GM10248 (cell line): ENCODE measurements at places on chromosomes 7 and 10.

DNA sequence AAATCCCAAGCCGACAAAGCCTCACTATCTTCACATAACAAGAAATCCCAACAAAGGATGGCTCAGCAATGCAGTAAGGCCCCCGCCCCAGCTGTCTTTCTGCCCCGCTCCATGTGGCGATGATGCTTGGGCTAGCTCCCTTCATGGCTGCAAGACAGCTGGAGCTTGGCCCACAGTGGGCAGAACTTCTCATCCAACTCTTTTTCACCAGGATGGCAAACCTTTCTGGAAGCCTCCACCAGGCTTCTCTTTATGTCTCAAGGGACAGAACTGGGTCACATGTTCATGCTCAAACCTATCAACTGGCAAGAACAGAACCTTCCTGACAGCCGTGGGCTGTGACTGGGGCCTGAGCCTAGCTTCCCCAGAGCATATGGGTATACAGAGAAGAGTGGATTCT, 260.5 kb upstream of the MKLN1 start:
- no peak for DNase-seq

DNA sequence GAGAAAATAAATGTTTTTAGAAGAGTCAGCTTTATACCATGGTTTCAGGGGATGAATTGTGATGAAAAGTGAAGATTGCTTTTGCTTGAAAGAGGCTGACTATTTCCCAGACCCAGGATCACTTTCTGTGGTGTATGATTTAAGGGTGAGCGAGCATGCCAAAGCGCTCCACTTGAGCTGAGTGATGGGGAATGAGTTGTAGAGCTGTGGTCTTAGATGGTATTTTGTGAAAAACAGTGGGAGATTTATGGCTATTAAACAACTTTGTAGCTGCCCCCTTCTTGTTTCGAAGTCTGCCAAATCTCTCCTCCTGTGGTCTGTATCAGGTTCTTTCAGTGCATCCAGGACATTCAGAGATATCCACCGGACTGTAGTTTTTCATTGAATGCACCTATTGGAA, 888.2 kb downstream of the LRMDA start:
- DNase-seq, result no peak

DNA sequence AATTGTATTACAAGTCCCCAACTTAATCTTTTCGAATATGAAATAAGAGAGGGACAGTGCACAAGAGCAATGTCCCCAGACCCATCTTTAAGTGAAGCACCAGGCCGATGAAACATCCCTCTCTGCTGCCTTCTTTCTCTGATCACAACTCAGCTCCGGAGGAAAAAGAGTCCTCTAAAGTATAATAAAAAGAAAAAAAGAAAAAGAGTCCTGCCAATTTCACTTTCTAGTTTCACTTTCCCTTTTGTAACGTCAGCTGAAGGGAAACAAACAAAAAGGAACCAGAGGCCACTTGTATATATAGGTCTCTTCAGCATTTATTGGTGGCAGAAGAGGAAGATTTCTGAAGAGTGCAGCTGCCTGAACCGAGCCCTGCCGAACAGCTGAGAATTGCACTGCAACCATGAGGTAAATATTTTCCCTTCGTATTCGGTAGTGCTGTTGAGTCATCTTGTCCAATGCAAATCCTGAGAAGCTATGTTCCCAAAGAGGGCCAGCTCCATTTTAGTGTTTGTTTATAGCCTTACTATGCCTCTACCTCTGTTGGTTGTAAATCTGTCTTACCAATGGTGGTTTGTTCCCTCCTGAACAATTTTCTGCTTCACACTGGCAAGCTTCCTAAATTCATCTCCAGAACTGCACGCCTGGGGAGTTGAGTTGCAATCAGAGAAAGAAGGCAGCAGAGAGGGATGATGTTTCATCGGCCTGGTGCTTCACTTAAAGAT, at the start of gene IFIT2:
Gene IFIT2, plus strand, starts transcription at position 326 of the 725 bp plus-strand sequence. Its CDS starts 78 bp downstream, at position 404.
- peak; percentile 59 for DNase-seq

DNA sequence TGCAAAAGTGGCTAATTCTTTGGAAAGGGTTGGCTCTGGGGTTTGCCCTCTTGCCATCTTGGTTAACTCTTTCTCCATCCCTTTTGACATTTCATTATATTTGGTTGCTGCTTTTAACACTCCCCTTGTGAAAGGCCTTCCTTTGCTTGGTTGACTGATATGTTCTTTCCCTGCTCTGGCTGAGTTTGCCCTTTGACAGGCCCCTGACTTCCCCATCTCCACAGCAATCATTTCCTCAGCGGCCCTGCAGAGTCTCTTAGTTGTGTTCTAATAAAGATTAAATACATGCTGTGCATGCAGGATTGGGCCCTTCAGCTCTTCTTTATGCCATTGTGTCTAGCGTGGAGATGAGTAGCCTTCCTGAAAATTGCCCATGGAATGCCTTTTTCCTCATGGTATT, 84.5 kb upstream of the CSTF2T start:
- no peak for DNase-seq

DNA sequence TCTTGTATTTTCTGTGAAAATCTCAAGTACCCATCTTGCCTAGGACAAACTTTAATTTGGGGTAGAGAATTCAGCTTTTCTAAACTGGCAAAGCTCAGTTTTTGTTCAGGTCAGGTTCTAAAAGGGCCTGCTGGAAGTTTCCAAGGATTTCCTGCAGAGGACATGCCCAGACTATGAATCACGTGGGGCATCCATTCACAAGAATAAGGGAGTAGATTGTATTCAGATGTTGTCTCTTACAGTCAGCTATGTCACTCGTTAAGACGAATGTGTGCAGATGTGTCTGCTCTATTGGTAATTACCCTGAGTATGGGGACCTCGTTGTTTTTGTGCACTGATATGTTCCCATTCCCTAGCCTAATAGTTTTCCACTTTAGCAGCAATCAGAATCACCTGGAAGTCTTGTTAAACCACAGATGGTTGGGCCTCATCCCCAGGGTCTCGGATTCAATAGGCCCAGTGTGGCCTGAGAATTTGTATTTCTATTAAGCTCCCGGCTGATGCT, 81.0 kb upstream of the ITPRID1 start:
- DNase-seq, result no peak

GRCh38 chr10:89458291-89458690, 43.9 kb downstream of the IFIT5 start:
- DNase-seq, result no peak

DNA sequence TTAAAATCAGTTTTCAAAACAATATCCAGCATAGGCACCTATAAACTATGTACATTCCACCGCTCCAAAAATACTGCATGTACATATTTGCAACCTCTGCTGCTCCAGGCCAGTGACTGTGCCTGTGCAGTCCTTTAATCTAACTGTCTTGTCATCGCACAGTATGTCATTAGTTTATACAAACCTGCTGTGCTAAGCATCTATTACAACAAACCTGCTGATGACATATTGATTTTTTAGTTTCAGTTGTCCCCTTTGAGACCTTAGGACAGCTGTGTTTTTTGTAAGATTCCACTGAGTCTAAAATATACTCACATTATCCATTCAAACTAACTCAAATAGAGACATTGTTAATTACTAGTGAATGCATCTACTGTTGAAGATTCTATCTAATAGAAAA, 33.1 kb downstream of the SEMA3C start:
- no peak for DNase-seq

DNA sequence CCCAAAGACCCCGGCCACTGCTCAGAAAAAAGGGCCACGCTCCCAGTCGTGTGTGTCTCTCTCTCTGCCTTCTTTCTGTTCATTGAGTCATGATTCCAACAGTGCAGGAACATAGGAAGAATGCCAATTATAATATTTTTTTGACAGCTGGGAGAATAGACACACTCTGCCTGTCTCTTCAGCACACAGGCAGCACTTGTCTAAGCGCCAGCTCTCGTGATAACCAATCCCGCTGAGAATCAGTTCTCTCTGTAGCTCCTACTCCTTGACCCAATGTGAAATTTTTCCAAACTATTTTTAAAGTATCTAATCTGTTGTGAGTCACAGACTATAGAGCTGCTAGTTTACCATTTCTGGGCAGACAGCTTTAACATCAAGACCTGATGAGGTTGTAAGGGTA, 145.7 kb upstream of the RHEB start:
- no peak for DNase-seq

DNA sequence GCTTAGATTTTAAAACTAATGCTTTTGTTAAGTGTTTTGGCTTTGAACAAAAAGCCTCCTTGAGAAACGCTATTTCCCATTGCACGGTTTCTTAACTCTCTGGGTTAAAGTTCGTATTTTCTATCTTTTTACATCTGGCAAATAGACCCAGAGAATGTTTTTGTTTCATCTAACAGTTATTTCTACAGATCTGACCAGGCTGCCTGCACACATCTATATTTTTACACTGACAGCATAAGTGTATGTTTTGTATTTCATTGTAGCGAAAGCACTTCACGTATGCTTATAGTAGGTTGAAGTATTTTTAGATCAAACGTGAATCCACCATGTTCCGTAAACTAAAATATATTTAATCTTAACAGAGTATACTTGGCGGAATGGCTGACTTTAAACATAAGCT, 477.3 kb downstream of the SDK1 start:
- DNase-seq, result no peak

DNA sequence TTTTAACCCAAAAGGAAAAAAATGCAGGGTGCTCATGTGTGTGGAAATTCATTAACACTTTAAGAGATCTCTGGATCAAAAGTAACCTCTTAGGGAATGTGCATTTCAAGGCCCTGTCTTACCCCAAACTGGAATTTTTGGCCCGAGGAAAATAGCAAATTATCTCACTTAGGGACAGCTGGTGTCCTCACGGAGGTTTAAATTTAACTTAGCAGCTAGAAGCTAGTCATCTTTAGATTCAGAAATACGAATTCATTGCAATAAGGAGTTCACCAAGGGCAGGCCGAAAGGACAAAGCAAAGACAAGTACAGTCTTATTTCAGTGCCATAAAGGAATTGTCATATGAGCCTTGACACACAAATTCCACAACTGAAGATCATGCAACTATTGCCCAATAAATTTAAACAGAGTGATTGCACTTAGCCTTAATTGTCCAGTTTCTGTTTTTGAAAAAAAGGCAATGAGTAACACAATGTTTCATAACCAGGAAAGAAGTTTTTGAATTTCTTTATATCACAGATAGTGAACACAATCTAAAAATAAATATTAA, 22.4 kb upstream of the SEMA3C start:
- no peak for DNase-seq
